ENCODE measurements at places on chromosomes 3 and 15.

GRCh38 chr3:172592898-172593669 is 69.9 kb upstream of the TNFSF10 start:
- DNase-seq = no peak

GRCh38 chr3:15659254-15659975 is 57.9 kb downstream of the BTD start:
- no peak for DNase-seq

DNA sequence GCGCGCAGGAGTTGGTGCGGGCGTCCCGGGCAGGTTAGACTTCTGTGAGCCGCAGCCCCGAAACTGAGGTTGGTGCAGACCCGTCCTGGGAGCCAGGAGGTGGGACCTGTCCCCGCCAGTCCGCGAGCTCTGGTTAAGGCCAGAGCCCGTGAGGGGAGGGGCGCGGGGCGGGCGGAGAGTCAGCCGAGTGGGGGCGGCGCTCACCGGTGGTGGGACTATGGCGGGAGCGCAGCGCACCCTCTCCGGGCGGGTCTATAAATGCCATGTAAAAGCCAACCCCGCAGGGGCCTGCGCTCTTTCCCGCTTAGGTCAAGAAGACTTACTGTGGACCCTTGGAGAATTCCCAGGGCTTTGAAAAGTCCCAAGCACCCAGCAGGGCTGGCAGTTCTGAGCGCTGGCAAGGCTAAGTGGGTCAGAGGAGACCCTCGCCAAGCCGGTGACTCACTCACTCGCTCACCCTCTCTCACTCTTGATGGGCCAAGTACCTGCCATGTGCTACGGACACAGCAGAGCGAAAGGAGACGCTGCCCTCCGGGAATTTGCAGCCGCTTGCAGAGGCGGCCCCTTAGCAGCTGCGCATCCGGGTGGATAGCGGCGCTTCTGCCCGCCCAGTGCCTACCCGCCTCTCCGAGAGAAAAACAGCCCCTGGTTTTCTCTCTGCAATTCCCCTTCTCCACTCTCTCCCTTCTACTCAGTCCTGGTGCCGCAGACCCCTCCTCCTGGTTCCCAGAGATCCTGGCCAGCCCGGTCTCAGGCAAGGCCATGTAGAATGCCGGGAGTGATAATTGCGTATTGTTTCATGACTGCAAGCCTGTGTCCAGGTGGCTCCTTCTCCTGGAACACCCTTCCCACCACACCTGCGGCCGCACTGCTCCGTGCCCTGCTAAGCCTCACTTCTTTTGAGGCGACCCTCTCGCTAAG is at the start of gene ALDH1L1:
Gene ALDH1L1, minus strand, starts transcription at position 110 of the 921 bp plus-strand sequence. CDS start 19,607 bp downstream, outside the sequence.
- DNase-seq = no peak

DNA sequence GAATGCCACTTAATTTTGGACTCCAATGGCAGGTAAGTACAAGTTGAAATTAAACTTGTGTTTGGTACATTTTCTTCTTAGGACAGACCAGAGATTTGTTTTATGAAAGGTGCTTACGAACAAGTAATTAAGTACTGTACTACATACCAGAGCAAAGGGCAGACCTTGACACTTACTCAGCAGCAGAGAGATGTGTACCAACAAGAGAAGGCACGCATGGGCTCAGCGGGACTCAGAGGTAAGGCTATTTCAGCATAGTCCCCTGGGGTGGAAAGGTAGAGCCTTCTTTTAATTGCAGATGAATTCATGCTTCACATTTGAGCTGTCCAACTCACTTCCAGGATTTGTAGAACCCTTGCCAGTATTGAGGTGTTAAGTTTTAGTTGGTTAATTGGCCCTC is 51.4 kb downstream of the ASTE1 start:
- no peak for DNase-seq

- DNase-seq = peak; percentile 100
Measured at GRCh38 chr3:175149675-175150074, 290.5 kb downstream of the NAALADL2 start.

DNA sequence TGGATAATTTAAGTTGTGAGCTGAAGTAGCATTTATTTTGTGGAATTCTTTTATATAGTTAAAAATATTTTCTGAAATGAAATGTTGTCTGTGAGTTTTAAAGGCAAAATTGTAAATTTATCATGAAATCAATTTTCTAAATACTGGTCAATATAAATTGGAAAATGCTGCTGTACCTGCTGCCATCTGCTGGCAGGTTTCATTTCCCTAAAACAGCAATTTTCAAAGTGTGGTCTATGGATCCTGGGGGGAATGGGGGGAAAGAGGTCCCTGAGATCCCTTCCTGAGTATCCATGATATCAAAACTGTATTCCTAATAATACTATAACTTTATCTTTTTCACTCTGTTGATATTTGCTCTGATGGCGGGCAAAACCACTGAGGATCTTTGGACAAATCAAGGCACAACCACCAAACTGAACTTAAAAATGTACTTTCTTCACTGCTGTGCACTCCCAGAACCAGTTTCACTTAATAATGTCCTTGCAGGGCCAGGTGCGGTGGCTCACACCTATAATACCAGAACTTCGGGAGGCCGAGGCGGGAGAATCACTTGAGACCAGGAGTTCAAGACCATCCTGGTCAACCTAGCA is 17.2 kb upstream of the CCR4 start:
- DNase-seq = no peak

DNA sequence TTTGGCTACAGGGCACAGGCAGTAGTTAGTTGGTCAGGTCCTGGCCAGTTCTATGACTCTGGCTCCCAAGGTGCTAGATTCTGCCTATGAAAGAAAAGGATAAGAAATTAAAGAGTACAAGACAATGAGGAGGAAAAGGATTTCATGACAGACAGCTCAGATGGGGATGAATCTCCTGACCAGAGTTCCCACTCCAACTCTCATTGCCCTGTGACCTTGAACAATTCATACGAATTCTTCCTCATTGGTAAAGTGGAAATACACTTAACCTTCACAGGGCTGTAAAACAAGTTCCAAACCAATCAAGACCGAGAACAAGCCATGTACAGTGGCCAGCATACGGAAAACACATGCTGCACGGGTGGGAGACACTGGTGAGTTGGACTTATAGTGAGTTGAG is 23.7 kb downstream of the CLEC3B start:
- DNase-seq = no peak
